ENCODE measurements at places on chromosomes 1 and 21.

DNA sequence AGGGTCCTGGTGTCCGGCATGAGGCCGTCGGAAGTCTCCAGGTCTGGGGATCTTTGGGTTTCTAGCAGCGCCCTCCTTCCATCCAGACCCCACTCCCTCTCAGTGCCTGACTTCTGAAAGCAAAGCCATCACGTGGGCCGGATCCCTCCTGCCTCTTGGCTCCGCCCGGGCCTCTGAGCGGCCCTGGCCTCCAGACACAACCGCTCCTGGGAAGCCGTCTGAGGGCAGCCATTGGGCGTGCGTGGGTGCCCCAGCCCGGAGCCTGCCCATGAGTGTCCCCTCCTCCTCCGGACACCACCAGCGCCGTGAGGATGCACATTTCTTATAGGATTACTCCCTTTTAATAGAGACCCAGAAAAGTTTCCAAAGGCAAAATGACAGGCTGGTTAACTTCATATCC is 137.0 kb upstream of the ARHGEF16 start:
- DNase-seq: no peak

DNA sequence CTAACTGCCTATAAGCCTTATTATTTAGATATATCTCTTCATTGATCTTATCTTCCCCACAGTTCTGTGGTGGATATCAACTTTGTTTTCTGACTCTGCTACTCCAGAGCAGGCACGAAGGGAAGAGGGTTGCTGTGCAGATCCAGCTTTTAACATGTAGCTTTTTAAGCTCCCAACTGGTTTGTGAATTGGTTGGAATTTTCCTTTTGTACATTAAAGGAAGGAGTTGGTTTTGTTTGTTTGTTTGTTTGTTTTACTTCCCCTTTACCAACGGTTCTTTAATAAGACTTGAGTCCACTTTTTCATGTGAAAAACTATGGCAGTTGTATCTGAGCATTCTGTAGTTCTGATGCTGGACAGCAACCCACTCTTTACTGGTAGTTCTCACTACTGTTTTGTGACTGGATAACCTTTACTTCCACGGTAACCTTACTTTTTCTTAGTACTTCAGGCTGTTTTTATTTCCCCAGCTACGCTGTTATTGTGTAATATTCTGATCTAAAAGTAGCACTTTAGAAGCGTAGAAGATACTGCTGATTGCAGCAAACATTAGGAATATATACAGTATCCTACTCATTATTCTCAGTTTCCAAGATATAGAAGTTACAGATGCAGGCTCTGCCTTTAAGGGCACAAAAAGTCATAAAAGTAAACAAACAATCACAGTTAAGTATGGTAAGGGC is 1.6 kb downstream of the GNPAT start:
- DNase-seq: no peak

DNA sequence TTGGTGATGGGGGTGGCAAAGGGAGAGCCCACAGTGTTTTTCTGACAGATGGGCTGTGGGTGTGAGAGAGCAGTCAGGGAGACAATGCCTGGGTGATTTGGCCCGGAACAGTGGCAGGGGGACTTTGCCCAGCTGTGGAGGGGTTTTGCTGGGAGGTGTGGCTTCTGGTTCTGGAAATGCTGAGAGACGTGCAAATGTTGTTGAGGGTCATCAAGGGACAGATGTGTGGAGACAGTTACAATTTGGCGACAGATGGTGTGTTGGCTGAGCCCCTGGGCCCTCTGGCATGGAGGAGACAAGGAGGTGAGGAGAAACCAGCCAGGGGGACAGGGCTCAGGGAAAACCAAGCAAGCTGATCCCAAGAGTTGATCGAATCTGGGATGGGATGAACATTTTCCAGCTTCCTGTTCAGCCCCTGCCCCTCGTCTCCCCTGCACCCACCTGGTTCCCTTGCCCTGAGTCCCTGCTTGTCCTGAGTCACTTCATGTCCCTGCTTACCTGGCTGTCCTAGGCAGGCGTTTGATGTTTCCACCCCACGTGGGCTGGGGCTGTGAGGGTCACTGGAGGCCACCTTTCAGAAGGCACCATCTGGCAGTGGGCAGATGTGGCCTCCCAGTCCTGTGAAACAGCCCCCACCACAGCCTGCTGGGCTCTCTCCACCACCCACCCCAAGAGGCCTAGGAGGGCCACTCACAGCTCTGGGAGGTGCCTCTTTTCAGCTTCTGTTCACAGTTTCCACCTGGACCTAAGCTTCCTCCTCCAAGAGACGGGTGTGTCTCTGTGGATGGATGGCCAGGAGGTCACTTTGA is 15.8 kb upstream of the ZNF678 start:
- no peak for DNase-seq

- DNase-seq: no peak
Measured at GRCh38 chr1:162732094-162732493, 58.4 kb upstream of the HSD17B7 start.

DNA sequence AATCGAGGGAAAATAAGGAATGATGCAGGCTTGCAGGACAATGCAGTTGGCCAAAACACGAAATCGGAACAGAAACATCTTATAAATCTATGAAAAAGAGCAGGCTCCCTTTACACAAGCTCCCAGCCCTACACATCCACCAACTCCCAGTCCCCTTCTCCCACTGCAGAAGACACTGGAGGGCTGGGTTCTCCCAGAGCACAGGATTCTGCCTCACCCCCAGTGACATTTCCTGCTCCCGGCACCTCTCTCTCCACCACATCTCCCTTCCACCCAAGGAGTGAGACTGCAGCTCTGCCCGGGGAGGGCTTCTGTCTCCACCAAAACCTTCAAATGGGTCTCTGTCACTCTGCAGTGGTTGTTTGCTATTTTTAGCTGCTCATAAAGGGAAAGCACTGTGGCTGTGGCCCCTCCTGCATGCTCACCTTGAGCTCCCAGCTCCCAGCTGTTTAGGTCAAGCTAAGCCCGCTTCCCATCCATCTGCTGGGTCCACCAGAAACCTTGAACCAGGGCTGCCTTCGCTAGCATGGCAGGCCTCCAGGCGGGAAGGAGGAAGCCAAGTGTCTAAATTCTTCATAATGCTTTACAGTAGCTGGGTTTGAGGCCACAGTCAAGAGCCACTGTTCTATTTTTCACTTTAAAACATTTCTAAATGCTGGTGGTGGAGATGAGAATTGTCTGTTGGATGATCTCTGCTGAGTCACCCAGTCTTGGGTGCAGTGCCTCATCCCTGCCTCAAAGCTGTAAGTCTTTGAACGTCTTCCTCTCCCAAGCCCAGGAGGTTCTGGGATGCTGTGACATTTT is 3.3 kb upstream of the C2CD2 start:
- no peak for DNase-seq

GRCh38 chr1:224736619-224737352 is 120.7 kb downstream of the CNIH3 start:
- DNase-seq: no peak

DNA sequence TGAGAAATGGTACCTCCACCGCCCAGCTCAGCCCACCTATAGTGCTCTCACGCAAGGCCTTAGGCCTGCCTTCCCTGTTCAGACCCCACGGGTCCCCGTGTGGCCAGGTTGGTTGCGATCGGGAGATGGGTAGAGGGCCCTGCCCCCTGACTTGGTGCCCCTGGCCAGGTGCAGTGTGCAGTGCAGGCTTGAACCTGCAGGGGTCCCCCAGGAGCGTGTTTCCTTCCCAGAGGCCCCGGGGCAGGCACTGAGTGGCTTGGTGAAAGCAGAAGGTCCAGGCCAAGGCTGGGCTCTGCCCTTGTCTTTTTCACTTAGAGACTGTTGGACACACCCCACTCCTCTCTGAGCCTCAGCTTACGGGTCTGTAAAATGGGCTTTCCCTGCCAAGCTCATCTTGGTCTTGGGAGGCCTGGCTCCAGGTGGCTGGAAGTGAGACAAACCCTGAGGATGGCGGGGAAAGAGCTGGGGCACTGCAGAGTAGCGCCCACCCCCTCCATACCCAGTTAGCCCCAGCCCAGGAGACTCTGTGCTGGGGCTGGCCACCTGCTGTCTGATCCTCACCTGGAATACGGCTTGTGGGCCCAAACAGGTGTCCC is 9.3 kb upstream of the HES5 start:
- no peak for DNase-seq

GRCh38 chr1:160117709-160118183 is 2.2 kb downstream of the ATP1A2 start:
- DNase-seq: no peak

GRCh38 chr1:179351281-179351680 is 14.5 kb upstream of the AXDND1 start:
- DNase-seq: no peak

Data from activated CD8-positive, alpha-beta memory T cell treated with anti-CD3 and anti-CD28 coated beads for 4 hours (primary cell).